ENCODE measurements at places on chromosomes 4 and X. TPM values are rescaled to one million over a fixed set of nuclear protein-coding genes. Genes with fewer than 3 reads are reported as not detected.

Gene SPATA18
- 0.02 TPM for total RNA-seq

Gene NONO
- 471 TPM for total RNA-seq

GRCh38 chr4:80900908-80901307 lies 129.6 kb upstream of the BMP3 start:
- no peak for DNase-seq

GRCh38 chrX:7580127-7580526 lies 262.8 kb upstream of the VCX start:
- DNase-seq, result no peak

DNA sequence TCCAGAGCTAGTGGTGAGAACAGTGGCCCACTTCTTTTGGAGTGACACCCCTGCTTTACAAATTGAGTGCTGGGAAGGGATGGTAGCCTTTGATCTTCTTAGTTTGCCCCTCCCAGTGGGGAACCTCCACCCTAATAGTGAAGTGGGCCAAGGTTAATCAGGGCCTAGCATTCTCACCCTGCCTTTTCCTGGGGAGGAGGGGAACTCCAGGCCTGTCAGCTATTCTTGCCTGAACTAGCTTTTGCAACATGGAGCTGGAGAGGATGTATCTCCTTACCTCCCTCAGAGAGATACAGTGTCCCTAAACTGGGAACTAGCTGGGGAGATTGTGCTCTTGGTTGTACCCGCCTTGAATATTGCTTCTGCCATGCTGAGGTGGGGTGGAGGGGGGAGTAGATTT lies 20.6 kb downstream of the PHKA1 start:
- no peak for DNase-seq

- peak; percentile 7 for DNase-seq
Measured at GRCh38 chr4:123783151-123783790, 386.7 kb downstream of the SPRY1 start.

DNA sequence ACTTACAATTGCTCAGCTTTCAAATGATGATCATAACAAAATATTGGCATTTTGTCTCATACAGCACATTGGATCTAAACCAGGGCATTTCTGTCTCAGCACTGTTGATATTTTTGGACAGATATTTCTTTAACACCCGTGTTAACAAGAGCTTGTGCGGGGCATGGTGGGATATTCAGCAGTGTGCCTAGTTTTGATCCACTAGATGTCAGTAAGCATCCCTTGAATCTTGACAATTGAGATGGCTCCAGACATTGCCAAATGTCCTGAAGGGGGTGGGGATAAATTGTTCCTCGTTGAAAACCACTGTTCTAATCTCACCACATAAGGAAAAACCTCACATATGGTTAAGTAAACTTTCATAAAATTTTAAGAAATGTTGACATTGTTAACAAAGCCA lies 806.3 kb downstream of the STIM2 start:
- peak; percentile 0 for DNase-seq

DNA sequence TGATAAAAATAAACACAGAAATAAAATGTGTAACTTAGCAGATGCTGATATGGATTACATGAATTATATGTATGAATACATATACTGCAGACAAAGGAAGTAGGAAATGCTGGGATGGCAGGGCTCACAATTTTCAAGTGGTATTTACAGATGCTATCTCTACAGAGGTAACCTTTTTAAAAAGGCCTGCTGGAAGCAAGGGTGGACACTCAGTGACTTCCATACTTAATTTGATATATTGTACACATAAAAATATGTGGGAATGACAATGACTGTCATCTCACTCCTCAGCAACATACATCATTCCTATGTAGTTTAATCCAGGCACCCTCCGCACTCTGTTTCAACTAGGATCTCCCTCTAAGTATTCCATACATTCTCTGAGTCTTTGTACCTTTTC lies 452.9 kb downstream of the DTHD1 start:
- DNase-seq, result no peak

DNA sequence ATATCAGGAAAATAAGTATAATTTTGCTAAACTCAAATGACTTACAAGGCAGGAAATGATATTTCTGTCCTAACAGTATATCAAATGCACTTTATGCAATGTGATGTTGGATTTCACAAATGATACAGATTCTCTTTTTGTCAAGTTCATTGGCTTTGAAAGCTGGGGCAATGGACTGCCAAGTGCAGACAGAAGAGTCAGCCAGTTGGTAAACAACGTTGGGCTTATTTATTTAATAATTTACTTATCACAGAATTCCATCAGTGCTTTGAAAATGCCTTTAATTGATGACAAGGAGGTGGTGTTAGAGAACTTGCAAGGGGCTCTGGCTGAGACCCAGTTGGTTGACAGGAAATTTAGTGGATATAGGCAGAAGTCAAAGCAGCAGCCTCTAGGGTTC lies 79.9 kb upstream of the ADGRG2 start:
- no peak for DNase-seq

DNA sequence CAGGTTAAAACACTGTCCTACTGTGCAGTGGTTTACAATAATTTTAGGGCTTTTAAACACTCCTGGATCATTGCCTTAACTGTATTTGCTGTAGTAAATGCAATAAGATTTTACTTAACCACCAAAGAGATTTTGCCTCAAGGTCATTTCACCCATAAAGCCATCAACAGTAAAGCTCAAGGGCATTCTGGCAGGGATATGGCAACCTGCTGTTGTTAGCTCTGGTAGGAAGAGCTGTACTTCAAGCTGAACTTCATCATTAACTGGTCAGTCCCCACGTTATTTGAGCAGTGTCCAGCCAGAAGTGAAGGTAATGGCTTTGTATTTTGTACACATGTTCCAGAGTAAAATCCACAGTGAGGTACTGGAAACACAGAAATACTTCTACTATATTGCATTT lies 26.9 kb upstream of the MAOA start:
- no peak for DNase-seq

Data from MG63 (cell line).